ENCODE measurements at places on chromosomes 3 and 15.

DNA sequence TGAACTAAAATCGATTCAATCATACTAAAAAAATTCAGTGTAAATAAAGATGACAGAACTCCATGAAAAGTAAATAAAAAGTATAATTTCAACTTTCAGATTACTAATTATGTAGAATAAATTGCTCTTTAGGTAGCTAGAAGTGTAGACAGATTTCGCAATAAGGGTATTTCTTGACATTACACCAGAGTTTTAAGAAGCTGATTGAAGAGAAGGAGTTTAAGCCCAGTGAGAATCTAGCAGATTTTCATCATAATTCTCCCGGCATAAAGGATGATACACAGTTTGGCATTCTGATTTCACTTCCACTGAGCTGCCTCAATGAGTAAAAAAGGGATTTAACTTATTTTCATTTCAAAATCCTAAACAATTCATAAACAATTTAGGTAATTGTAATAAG lies 259.2 kb downstream of the NEK10 start:
- DNase-seq: no peak

GRCh38 chr3:192904632-192905289 lies 12.9 kb downstream of the MB21D2 start:
- DNase-seq: no peak

DNA sequence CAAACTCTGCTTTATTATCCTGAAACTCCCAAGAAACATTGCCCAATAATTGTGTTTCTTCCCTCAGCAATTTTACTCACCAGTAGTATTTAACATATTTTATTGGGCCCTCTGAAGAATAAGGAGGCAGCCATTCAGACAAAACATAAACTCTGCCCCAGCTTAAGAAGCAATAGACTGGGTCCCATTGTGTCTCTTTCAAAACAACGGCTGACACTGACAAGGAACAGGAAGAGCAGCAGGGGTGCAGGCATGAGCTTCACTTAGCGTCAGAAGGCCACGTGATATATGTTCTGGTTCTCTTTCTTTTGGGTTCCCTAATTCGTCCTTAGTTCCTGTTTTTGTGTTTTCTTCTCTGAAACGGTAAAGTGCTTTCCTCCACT lies 242.3 kb downstream of the FHIT start:
- peak; percentile 27 for DNase-seq

DNA sequence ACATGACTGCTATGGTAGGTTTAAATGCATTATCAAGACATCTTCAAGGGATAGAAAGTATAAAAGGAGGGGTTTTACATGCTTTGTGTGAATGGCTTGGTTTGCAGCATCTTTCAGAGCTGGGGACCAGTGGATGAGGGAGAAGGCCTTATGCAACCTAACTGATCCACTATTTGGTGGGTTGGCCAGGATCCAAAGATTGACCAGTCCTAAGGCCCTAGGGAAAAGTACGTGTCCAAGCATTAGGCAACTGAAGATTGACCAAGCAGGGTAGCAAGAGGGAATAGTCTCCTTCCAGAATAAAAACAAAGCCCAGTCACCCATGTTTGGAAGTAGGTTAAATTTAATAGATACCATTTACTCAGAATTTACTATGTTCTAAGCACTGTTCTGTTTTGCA lies 509.3 kb downstream of the EPHB1 start:
- no peak for DNase-seq

Data from adrenal gland (tissue), 19 donors.